ENCODE measurements at places on chromosomes 16 and 17. TPM values are rescaled to one million over a fixed set of nuclear protein-coding genes. Genes with fewer than 3 reads are reported as not detected.

DNA sequence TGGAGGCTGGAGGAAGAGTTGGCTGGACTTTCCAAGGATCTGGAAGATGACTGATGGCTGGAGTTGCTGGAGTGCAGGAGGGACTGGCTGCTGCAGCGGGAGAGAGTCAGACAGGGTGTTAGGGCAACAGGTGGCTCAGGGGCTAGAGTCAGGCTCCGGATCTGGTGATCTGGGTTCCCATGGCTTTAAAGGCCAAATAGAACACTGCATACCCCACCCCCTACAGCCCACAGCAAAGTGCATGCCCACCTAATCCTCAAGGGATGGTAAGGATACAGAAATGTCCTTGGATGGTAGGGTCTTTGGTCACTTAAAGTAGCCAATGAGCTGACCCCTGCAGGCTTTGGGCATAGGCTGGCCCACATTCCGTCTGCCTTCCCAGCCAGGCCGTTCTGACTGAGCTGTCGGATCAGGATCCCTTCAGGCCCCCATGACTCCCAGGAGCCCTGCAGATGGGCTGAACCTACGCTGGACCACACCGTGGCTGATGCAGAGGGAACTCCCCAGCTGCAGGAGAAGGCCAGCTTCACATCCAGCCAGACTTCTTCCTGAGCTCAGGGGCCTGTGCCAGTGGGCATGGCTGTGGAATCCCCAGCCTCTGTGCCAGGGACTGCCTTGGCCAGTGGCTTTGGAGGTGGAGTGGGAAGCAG, 13.9 kb downstream of the TNS4 start:
- DNase-seq = no peak

DNA sequence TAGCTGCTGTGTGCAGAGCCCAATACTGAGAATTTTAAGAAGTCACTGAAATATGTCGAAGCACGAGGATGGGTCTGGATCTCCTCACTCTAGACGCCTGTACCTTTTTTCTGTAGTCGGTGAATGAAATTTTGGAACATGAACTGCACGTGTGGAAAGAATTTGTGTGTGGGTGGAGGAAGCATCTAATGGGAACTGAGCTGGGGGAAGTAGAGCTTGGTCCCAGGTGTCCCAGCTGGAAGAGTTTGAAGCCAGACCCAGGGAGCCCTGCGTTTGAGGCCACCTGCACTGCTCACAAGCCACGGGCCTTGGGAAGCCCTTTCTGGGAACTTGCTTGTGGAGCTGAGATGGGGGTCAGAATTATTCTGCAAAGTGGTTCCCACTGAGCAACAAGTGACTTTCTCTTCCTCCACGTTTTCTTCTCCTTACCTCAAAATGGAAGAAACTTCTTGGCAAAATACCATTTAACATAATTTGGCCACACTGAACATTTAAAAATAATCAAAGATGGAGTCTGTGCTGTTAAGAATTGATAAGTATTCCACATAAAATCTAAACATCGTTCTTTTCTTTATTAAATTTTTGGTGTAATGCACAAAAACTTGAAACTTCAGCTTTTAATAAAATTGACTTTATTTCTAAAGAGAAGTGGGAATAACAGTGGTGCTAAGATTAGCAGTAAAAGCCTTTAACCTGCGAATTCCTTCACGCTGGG, 163.8 kb downstream of the PRKCA start:
- DNase-seq = no peak

GRCh38 chr16:67653128-67653788, 6.8 kb downstream of the ACD start:
- peak; percentile 51 for DNase-seq

GRCh38 chr16:10684511-10685151, 10.1 kb downstream of the TEKT5 start:
- DNase-seq = no peak

- no peak for DNase-seq
Observed at GRCh38 chr16:64977206-64977920, 144.5 kb downstream of the CDH11 start.

DNA sequence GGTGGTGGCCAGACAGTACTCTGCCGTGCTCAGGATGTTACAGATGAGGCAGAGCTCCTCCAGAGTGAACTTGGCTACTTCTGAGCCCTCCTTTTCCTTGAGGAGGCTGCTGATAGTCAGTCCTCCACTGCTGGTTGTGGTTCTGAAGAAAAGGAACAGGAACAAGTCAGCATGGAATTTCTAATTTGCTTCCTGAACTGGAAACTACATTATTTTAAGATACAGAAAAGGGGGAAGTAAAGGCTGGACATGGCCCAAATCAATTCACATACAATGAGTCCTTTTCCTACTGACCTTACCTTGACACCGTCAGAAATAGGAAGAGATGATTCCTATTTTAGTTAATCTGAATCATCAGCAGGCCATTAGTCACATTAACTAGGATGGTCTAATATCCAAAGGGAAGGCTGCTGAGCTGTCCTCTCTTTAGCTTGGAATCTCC, 154.2 kb downstream of the VPS53 start:
- DNase-seq = no peak

GRCh38 chr16:30352488-30353401, 2.4 kb downstream of the CD2BP2 start:
- no peak for DNase-seq

The SYNRG gene
- total RNA-seq = 26.3 TPM

GRCh38 chr17:64774888-64775540, 112.9 kb upstream of the SMURF2 start:
- no peak for DNase-seq

The GRIN2A gene
- 1.8 TPM for total RNA-seq

DNA sequence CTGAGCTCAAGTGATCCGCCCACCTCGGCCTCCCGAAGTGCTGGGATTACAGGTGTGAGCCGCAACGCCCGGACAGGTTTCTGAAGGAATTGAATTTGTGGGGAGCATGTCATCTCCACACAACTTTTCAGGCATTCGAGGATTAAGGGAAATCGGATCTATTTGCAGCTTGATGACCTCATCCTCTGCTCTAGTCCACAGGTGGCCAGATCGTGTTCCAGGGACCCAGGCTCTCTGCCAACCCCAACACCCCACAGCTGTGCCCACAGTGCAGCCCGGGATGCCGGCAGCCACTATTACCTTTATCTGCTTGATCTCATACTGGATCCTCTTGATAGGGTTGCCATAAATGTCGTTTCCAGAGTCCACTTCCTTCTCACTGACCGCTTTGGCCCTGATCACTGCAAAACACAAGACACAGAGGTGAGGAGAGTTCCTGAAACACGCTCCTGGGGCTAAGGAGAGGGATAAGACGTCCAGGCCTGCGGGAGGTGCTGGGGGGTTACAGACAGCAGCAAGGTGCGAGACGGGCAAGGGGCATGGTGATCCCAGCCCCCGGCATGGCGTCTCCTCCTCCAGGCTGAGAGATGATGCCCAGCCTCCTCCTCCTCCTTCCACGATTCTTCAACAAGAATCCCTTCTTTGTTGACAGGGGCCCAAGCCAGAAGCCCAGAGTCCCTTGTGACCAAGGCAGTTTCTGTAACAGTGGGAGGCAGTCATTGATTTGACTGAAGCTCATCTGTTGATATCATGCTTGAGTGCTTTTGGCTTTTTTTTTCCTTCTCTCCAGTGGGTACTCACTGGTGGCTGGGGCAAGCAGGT, 29.3 kb downstream of the CEP295NL start:
- peak; percentile 33 for DNase-seq

DNA sequence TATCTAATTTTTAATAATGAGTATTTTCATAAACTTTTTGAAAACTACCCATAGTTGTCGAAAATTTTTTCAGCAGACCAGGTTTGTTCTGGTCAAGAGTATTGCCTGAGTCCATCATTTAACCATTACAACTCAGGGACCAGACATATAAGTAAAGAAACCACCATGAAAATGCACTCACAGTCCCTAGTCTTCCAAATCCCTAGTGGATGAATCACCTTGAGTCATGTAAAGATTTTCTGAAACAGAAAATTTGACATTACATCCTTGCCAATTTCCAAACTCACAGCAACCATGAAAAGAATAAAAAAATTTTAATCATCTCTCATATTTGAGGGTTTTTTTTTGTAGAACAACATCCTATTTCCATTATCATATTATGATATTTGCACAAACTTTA, 1337.5 kb upstream of the CDH8 start:
- DNase-seq = no peak

Measured in neural progenitor cell (in vitro differentiated cells).